K562 (cell line): ENCODE measurements at places on chromosomes 3 and 15. TPM values are rescaled to one million over a fixed set of nuclear protein-coding genes. Genes with fewer than 3 reads are reported as not detected.

DNA sequence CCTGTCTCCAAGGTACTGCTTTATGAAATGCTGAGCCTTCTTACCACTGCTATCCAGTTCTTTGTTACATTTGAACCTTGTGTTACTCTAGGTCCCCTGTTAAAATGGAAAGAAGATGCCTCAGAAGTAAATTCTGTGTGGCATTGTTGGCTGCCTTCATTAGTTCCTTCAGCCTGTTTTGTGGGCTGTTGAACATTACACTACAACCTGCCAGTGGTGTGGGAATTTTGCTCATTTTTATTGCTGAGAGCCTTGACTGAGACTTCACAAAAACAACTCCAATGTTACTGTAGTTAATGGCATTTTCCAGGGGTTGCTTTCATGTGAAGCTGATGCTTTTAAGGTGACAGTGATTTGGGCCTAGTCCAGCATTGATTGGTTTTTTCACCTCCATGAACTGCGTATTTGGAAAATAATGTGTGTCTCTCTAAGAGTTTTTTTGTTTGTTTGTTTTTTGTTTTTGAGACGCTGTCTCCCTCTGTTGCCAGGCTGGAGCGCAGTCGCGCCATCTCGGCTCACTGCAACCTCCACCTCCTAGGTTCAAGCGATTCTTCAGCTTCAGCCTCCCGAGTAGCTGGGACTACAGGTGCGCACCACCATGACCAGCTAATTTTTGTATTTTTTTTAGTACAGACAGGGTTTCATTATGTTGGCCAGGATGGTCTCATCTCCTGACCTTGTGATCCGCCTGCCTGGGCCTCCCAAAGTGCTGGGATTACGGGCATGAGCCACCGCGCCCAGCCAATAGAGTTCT lies 4.3 kb downstream of the MAPK6 start:
- DNase-seq, result no peak

- DNase-seq, result no peak
These were observed 31.3 kb upstream of the FOXP1 start for GRCh38 chr3:71614869-71615268.

The SLC24A5 gene
- total RNA-seq, result not detected in 2 replicates

The CD86 gene
- total RNA-seq, result 0.07 and 0.16 TPM in 2 replicates

The SOX2 gene
- 0.07 and 0.13 TPM in 2 replicates for total RNA-seq
